ENCODE measurements at places on chromosomes 3 and 15.

- DNase-seq, result peak; percentile 99
Observed at GRCh38 chr3:50235716-50236483, at the start of gene GNAI2. TSS of gene GNAI2 (plus strand) at chr3:50236204. CDS start at chr3:50236336, 132 bp downstream.

- DNase-seq, result no peak
Observed at GRCh38 chr15:28012231-28012630, 86.9 kb downstream of the OCA2 start.

DNA sequence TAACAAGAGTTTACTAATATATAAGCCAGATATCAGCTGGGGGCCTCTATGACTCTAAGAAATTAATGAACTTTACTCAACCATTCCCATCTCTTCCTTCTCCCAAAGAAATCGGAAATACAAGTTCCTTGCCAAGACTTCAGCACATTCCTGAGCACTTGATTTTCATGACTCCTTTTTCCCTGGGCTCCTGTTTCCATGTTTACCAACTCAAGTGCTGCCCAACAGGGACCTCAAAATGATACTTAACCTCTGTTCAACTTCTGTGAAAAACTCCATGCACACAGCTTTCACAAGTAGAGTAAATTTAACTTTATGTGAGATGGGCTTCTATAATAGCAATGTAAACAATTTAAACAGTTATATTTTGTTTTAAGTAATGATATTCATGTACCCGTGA is 315.8 kb upstream of the CDIN1 start:
- no peak for DNase-seq

- no peak for DNase-seq
Observed at GRCh38 chr3:122562923-122563716, 980 bp downstream of the PARP9 start.

DNA sequence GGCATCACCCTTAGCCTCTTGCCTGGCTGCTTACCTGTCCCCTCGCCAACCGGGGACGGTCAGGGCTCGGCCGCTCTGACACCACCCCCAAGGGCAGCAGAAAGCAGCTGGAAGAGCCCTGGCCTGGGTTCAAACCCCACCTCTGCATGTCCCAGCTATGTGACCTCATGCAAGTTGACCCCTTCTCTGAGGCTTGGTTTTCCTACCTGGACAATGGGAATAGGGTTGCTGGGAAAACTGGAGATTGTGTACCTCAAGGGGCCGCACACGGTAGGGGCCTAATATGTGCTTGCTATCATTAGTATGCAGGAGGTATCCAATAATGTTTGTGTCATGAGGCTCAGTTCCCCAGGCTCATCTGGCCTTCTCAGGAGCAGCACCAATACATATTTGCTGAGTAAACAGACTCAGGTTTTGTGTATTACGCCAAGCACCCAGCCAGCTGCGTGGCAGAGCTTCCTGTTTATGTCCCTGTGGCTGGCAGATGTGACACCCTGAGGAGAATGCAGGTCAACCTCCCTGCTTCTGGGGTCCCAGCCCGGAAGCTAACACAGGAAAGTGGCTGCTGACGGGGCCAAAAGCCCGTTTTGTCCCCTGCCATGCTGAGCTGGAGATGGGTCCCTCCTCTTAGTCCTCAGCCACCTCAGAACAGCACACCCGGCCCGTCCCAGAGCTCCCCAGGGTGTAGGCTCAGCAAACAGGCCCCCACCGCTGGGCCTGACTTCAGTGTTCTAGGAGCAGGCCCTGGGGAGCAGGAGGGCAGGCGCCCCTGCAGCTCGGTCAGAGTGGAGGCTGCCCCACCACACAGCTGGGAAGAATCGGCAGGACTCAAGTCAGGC is 29.7 kb downstream of the PLXND1 start:
- peak; percentile 59 for DNase-seq

DNA sequence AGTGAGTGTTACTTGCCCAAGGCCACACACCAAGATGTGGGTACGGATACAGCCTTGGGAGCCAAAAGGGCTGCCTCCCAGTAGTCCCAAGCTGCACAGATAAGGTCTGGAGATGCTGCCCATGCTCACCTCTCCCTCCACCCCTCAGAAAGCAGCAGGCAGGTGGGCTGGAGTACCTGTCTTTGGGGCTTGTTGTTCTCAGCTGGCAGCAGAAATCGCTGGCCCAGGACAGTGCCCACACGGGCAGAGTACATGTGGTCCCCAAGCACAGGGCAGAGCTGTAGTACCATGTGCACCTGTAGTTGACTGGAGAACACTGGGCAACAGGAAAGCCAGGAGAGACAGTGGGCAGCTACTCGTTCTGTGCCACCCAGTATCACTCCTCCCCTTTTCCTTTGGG is 5.0 kb downstream of the RPUSD3 start:
- DNase-seq, result no peak

- no peak for DNase-seq
Observed at GRCh38 chr15:82305621-82306048, 43.0 kb downstream of the SAXO2 start.

- no peak for DNase-seq
Observed at GRCh38 chr3:94714194-94714593, 651.3 kb downstream of the NSUN3 start.

DNA sequence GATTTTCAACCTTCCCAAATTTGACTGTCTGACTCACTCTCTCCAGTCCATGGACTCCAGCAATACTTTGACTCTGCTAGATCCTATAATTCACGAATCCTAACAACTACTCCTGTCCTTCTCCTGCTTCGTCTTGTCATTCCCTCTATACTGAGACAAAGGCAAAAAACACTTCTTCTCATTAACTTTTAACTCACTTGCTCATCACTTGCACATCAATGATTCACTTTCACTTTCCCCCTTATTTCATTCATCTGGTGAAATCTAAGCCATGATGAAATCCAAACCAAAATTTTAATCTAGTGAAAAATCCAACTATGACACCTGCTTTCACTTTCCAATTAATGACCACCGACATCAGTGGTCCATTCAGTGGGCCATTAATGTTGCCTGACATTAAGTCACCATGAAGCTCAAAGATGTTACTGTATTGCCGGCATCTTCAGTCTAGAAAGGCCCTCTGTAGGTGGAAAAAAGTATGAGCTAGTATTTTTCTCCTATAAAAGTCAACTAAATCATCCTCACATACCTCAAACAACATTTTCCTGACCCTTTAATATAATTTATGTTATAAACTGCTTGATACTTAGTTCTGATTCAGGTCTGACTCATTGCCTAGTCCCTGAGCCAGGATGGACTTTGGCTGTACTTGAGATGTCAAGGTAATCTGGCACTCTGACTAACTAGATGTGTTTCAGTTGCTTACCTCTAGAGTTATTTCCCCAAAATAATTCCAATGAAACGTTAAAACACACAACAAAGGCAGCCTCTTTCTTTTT is 158.6 kb downstream of the CNTN6 start:
- no peak for DNase-seq

DNA sequence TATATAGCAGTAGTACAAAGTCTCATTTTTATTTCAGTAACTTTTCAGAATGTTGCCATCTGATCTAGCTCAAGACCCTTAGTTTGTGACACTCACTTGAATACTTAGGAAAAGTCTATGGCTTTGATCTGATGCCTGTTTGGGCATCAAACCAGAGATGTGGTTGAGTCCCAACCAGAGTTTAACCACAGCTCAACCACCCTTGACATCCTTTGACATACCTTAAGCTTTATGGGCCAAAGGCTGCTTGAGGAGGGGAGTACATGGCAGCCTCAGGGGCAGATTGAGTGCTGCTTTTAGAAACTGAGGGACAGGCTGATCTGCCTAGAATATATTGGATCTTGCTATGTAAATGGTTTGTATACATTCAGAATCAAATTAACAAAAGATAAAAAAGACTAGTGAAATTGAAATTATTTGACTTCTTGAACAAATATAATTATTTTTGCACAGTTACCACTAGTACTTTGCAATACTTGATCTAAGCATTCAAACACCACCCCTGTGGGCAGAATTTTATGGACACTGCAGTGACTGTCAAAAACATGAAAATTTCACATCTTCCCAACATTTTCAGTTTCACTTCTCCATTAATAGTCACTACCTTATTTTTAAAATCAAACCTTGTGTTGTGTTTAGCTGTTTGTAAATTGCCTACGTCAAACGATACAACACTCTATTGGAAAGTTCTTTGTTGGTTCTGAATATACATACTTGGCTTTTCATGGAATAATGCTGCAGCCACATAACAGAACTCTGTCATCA is 199.8 kb downstream of the UBE2E2 start:
- peak; percentile 14 for DNase-seq

DNA sequence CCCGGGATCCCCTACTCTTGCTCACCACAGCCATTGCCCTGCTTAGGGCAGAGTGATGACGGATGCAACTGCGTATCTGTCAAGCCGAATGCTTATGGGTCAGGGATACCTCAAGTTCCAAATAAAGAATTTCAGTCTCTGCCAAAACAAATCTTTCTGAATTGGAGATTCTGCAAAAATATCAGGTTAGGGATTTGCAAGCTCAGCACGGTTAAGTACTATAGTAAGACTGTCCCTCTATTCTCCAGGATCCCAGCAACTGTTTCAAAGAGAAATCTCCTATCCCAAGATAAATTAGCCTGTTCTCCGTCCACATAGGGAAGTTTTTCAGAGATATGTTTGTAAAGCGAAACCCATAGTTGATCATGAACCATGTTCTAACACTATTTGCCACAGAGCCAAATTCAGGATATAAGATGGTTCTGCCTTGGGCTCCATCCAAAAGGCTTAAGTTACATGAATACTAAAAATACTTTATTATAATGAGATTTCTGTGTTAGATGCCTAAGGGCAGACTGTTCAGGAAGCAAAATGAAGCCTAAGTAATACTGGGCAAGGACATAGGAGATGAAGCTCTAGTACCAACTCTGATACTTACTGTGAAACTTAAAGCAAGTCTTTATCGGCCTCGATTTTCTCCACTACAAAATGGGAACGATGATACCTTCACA is 100.1 kb upstream of the LPP start:
- no peak for DNase-seq

DNA sequence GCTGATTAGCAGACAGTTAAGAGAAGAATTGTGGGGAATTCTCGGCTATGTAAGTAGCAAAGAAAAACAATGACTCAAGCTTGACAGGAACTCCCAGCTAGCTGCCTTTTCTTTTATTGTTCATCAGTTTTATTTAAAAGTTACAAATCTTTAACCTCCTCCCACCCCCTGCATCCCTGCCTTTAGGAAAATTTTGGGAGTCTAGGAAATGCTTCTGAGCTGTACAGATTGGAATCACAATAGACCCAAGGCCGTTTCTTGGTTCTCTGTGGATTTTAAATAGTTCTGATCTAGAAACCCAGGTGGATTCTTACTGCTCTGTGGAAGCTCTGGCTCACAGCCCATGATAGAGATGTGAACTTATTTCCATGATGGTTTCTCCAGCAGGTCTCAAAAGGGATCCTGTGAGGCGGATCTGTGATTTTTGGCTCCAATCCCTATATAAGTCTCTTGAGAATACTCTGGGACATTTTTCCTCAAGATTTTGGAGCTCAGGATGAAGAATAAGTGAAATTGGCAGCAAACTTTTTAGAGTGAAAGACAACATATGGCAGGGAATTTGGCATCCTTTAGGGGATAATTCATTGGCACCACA is 312.3 kb downstream of the EPHA3 start:
- no peak for DNase-seq

GRCh38 chr15:56729561-56729960 is 3.7 kb downstream of the ZNF280D start:
- no peak for DNase-seq

GRCh38 chr15:71812966-71813722 is 2.8 kb downstream of the NR2E3 start:
- no peak for DNase-seq

GRCh38 chr3:61924090-61924735 is 362.8 kb downstream of the PTPRG start:
- no peak for DNase-seq

GRCh38 chr3:58274027-58274614 is 31.9 kb upstream of the RPP14 start:
- DNase-seq, result no peak

DNA sequence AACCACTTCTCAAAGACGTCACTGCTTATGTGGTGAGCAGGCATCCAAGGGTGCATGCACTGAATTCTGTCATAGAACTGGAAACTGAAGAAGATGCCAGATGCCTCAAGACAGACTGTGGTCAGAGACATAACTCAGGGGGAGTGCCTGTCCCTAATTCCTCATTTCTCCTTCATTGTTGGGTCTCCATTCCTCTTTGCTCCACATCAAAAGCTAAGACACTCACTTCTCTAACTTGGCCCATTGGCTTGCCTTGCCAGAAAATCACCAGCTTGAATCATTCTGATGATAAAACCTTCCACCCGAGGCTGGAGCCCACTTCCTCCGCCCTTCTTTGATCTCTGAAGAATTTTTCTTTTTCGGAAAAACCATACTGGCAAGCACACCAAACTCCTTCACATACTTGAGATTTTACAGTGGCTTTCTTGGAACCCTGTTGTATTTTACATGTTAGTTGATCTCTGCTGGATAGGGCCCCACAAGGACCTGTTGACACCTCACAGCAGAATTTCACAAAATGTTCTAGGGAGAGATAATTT is 69.9 kb downstream of the COL8A1 start:
- no peak for DNase-seq

- no peak for DNase-seq
Observed at GRCh38 chr3:79392479-79392878, 375.3 kb downstream of the ROBO1 start.

- DNase-seq, result no peak
Observed at GRCh38 chr15:41914411-41914810, 20.6 kb upstream of the SPTBN5 start.

DNA sequence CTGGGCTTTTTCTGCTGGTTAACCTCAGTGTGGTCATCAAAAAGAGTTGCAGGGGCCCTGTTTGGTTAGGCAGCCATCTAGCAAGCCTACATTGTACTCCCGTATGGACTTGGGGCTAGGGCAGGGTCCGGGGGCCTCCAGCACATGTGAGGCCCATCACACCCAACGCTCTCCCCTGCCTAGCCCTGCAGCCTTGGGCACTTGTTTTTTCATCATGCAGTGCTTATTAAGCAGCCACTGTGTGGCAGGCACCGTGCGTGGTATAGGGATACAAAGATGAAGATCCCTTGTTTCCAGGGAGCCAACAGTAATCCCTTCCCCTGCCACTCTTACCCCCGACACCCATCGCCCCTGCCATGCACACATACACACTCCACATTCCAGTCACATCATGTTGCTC is 14.2 kb downstream of the MRAS start:
- no peak for DNase-seq

- no peak for DNase-seq
Observed at GRCh38 chr15:56582785-56583184, 117.8 kb upstream of the MNS1 start.

DNA sequence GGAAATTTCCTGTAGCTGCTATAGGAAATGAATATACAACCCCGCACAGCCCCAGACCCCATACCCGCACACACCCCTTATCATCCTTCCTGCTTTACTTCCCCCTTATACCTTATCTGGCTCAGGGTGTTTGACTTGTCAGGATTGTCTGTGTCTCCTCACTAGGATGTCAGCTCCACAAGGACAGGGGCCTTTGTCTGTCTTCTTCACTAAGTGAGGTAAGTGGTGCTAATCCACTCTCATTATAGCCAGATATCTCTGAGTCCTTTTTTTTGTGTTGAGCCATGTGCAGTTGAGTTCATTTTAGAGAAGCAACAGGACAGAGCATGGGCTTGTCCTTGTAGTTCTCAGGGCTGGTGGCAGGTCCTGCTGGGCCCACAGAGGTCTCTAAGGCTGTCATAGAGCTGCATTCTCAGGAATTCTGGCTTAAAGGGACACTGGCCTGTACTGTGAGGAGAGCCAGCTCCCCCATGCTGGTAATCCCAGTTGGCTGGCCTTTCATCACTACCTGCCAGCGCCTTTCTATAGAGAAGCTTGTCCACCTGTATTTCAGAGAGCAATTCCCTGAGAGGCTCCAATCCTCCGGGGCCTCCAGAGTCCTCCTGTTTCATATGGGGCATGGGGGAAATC is 9.0 kb downstream of the KY start:
- DNase-seq, result no peak
